Activated CD4-positive, alpha-beta T cell treated with anti-CD3 and anti-CD28 coated beads, Interleukin-2, amount 50 U/mL, for 1 hour (primary cell): ENCODE measurements at places on chromosomes 4 and X.

GRCh38 chr4:184094532-184095159, 123.0 kb downstream of the ENPP6 start:
- DNase-seq: no peak

DNA sequence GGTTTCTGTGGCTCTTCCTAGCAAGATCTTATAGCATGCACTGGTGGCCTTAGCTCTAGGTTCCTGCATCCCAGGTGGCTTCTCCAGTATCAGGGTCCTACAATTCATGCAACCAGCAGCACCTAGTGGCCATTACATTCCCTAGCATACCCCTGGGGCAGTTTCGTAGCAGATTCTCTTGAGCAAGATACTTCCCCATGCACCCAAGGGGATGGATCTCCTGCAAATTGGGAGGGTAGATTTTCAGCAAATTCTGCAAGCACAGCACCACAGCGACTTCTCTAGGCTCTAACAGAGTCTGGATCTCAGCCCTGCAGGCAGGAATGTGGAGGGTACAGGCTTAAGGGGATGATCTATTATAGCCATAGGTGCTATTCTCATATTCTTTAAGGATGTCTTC, 13.1 kb upstream of the SLC9B1 start:
- no peak for DNase-seq

DNA sequence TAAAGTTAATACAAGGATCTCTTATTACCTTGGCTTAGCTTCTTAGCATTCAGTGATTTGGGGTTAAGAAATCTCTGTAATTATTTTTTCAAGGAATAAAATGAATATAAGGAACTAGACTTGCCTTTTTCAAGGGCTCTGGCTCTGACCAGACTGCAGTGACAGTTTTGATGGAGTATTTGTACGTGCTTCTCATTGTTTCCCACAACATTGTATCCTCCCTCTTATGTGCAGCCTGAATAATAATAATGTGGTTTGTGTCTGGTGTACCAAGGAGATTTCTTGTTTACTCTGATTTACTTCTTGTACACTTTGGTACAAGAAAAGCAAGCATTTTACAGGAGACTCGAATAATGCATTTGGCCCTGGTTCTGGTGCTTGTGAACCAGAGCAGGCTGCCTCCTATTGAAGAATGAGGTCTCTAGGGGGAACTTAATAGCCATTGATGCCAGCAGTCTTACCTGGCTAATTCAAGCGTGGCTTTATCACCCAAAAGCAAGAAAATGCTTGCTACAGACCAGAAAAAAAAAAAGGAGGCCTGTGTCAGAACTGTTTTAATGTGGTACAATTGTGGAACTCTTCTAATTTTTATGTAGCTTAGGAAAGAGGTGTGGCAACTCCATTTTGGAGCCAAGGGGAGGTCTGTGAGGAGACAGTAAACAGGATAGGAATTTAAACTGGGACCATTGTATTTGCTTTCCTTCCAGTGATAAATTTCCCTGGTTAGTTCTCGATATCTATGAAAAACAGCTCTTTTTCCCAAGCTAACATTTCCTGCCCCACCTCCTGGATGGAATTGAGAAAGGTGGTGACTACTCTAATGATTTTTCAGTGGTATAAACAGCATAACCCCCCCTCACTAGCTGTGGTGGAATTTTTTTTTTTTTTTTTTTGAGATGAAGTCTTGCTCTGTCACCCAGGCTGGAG, 5.6 kb downstream of the OTC start:
- no peak for DNase-seq

- no peak for DNase-seq
These were observed 38.0 kb upstream of the PDK3 start for GRCh38 chrX:24426921-24427746.

DNA sequence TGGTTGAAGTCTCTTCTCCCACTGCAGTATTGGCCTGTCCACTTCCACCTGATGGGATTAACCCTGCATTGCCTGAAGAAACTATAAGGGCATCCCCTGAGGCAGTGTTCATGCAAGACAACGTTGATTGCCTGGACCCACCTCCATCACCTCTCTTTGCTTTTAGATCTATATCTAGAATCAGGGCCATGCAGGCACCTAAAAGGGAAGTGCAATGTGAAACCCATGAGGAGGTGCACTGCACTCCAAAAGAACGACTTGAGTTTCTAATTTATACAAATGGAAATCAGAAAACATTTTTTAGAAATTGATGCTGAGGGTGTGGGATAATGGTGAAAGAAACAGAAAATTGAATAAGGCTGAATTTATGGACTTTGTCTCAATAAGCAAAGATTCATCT, 694.4 kb downstream of the TRAM1L1 start:
- no peak for DNase-seq

DNA sequence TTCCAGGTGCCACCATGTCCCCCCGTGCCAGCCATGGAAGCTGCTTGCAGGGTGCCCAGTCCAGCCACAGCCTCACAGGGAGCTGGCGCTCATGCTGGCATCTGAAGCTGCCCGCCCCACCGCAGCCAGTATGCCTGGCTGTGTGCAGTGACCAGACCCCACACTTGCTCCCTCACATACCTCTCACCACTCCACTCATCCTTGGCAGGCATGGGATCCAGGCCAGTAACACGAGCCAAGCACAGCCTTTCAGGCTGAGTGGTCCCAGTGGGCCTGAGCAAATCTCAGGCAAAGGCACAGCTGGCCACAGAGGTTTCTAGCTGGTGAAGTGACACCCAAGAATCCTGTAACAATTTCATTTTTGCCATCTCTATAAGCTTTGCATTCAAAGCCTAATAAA, 48.4 kb upstream of the SEC24B start:
- no peak for DNase-seq

- DNase-seq: no peak
These were observed 207.8 kb downstream of the ANTXR2 start for GRCh38 chr4:79865201-79865597.

- DNase-seq: no peak
These were observed 747.2 kb downstream of the STPG2 start for GRCh38 chr4:97396097-97396496.

DNA sequence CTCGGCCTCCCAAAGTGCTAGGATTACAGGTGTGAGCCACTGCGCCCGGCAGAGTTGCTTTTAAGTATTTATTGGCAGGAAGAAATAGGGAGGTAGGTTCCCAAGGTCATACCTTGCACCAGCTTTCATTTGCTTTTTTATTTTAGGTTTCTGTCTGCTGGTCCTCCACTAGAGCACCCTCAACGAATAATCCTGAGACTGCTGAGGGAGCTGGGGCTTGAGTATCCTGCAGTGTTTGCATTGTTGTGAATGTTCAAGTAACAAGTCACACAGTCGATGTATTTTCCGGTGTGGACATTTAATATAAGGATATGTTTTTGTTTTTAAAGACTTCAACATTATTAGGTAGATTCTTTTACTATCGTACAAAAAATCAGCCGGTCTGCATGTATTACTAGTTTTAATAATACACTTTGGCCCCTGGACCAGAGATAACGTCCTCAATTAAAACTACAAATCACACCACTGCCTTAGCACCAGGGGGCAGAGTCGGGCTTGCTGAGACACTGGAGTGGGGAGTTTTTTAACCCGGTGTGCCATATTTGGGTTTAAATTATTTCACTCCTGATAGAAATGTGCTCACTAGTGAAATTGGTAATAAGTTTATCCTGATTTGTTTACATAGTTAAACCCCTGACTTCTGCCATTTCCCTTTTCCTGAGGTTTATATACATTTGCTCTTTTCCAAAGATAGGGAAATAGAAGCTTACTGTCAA, 11.6 kb downstream of the SMIM20 start:
- peak; percentile 7 for DNase-seq

GRCh38 chrX:105274091-105274490, 53.6 kb upstream of the TEX13A start:
- no peak for DNase-seq

DNA sequence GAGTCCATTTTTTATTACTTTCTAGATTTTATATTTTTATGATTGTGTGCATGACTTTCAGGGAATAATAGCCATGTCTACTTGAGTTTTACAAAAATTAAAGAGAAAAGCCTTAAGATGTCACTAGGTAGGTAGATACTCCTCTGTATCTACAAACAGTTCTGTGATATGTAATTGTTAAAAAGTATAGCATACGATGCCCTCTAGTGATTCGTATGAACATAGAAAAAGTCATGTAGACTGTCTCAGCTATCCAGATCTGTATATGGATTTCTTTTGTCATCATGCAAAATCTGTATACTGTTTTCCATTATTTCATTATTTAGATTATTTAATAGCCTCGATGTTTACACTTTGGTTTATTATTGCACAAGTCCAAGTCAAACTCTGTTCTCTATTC, 856.6 kb downstream of the CENPC start:
- DNase-seq: no peak

- no peak for DNase-seq
These were observed 192.4 kb upstream of the GPC4 start for GRCh38 chrX:133607419-133608348.

DNA sequence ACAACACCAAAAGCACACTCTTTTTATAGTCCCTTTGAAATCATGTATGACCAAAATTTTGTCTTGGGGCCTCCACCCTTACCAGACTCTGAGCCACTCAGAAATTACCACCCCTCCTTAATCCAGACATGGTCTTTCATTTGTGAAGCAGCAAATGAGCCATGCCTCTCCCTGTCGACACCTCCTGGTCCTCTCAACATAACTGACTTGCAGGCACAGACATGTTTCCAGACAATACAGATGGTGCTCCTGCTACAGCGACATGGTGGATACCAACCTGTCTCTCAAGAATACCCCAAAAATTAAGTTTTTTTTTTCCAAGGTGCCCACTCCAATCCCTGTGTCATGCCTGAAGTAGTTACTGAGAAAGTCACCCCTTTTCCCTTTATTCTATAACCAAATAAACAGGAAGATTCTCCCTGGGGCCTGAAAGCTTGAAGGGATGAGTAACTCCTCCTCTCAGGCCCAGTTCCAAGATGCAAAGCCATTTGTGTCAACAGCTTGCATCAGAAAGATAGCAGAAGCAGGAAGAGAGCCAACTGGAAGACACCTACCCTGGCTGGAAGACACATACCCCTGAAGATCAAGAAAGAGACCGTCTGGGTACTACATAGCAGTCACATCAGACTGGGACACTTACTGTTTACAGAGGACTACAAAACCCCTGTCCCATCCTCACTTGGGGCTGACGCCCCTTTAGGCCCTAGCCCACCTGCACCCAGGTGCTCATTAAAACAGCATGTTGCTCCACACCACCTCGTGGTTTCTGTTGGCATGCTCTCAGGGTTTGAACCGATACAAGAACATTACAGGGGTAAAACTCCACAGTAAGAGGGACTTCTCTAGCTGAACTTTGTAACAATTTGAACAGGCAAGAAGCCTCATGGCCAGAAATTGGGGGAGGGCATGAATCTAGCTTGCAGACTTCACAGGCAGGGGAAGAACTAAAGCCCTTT, 5.5 kb upstream of the UGT2B17 start:
- DNase-seq: no peak

DNA sequence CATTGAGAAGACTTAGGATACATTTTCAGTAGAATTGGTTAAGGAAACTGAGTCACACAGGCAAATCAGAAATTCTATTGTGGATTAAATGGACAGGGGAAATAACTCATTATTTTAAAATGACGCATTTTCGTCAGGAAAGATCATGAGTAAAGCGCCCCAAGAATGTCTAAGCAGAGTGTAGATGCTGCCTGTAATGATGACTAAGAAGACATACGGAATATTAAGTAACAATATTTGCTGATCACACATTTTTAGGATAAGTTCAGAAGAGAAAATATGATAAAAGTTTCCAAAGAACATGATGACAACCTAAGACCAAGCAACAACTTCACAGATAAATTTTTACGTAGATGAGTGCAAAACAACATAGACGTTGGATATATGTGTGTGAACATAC, 596.3 kb upstream of the TENM3 start:
- no peak for DNase-seq

GRCh38 chr4:108831886-108832285, 69.0 kb upstream of the ETNPPL start:
- no peak for DNase-seq

GRCh38 chr4:78551420-78552351, at the start of gene ANXA3:
ANXA3 (plus strand) TSS chr4:78551770; CDS start chr4:78554474, 2,704 bp downstream.
- no peak for DNase-seq

DNA sequence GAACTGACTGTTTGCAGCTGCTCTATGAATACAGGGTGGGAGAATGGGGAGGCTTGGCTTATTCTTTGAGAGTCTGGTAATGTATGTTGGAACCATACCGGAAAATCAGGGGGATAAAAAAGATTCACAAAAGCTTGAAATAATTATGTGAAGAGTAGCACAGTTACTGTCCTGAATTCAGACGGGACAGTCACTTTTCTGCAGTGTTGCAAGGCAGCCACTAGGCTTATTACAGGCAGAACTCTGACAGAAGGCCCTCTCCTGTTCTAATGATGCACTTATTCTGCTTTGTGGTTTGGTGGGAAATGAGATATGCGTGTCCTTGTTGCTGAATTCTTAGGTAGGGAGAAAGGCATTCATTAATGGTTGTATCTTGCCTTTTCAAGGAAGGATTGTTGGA, 37.2 kb downstream of the GUCY1B1 start:
- no peak for DNase-seq

DNA sequence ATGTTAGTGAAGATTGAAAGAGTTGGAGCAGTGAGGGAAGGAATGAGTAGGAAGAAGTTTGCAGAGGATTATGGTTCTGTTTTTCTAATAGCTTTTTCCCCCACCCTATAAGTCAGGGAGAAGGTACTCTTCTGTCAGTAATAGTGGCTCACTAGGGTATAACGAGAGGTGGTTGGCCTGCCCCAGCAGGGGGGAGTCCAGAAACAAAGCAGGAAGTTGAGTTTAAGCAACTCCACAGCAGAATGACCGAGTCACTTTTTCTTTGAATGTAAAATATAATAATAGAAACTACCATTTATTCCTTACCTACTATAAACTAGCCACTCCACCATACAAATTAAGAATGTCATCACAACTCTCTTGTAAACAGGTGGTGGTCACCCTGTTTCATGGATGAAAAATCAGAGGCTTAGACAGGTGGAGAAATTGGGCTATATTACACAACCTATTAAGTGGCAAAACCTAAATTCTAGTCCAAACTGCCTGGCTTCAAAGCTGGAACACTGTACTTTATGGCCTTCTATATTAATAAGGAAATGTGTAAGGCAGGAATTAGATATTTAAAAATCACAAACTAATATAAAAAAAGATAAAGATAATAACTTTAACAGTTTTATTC, 21.9 kb downstream of the AP1AR start:
- DNase-seq: no peak

GRCh38 chr4:66187175-66187720, 517.0 kb upstream of the EPHA5 start:
- DNase-seq: no peak

DNA sequence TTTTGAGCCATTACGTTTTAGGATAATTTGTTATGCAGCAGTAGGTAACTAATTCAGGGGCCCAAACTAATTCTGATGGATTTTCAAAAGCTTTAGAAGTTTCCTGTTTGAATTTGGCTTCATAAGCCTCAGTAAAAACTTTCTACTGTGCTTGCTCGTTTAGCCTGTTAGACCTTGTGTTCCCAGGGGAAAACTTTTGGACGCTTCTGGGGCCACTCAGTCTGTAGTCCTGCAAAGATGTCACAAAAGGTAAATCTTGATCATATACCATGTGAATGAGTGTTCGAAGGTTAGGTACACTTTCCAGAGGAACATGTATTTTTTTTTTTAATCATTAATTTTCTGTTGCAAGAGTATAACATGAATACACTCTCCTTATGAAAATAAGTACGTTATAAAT, 70.7 kb downstream of the SUPT20HL2 start:
- DNase-seq: no peak

- no peak for DNase-seq
These were observed 56.6 kb downstream of the ARHGAP6 start for GRCh38 chrX:11609109-11609508.
